Bladder microvascular endothelial cell (primary cell): ENCODE measurements at places on chromosomes 7 and 10. TPM values are rescaled to one million over a fixed set of nuclear protein-coding genes. Genes with fewer than 3 reads are reported as not detected.

The EEPD1 gene
- total RNA-seq, result 0.76 and 1.6 TPM in 2 replicates

The CACNB2 gene
- not detected in 2 replicates for total RNA-seq

The RTKN2 gene
- total RNA-seq, result 0.16 and 0.25 TPM in 2 replicates

The TUBAL3 gene
- total RNA-seq, result under 0.01 and 0.25 TPM in 2 replicates

The PAPSS2 gene
- 37.2 and 104 TPM in 2 replicates for total RNA-seq

The FAM25C gene
- total RNA-seq, result not detected in 2 replicates

The NPTX2 gene
- total RNA-seq, result 0.69 and 0.97 TPM in 2 replicates

The PAX2 gene
- not detected in 2 replicates for total RNA-seq

The WIPF3 gene
- total RNA-seq, result 0.25 TPM in 1 of 2 replicates, not detected in the other

The CCL26 gene
- total RNA-seq, result not detected in 2 replicates

The CABCOCO1 gene
- under 0.01 and 0.06 TPM in 2 replicates for total RNA-seq

The CYREN gene
- total RNA-seq, result 19.9 and 20.6 TPM in 2 replicates

The IGF2BP3 gene
- total RNA-seq, result 13.1 and 15.0 TPM in 2 replicates

The MOSPD3 gene
- 5.3 and 7.6 TPM in 2 replicates for total RNA-seq

The UCN3 gene
- total RNA-seq, result not detected in 2 replicates

The SLC16A9 gene
- total RNA-seq, result 0.13 and 0.16 TPM in 2 replicates

The CDHR1 gene
- total RNA-seq, result under 0.01 and 0.13 TPM in 2 replicates

The PTPRN2 gene
- 1.6 and 1.9 TPM in 2 replicates for total RNA-seq

The SEMA3A gene
- 2.4 and 42.2 TPM in 2 replicates for total RNA-seq

The LMOD2 gene
- 0.06 and 0.16 TPM in 2 replicates for total RNA-seq

The FAM237B gene
- not detected in 2 replicates for total RNA-seq

The SH2D4B gene
- 0.06 and 0.16 TPM in 2 replicates for total RNA-seq

The PLAC9 gene
- total RNA-seq, result 0.19 and 0.32 TPM in 2 replicates

The EBF3 gene
- total RNA-seq, result 9.5 and 14.4 TPM in 2 replicates

The ANKRD1 gene
- 240 and 1,685 TPM in 2 replicates for total RNA-seq

The FRA10AC1 gene
- total RNA-seq, result 1.9 and 15.2 TPM in 2 replicates

The HECTD2 gene
- 2.6 and 10.4 TPM in 2 replicates for total RNA-seq

The SYT15B gene
- total RNA-seq, result 0.06 TPM in 1 of 2 replicates, not detected in the other

The CHAT gene
- not detected in 2 replicates for total RNA-seq

The GHRHR gene
- total RNA-seq, result not detected in 2 replicates

The SORBS1 gene
- total RNA-seq, result 0.44 and 0.97 TPM in 2 replicates

The LIPJ gene
- total RNA-seq, result under 0.01 TPM in 1 of 2 replicates, not detected in the other

The TLL2 gene
- total RNA-seq, result 0.06 TPM in 1 of 2 replicates, not detected in the other

The PDIA4 gene
- 232 and 246 TPM in 2 replicates for total RNA-seq

The PDSS1 gene
- 5.3 and 8.1 TPM in 2 replicates for total RNA-seq

The LIPK gene
- total RNA-seq, result not detected in 2 replicates

The DNAH11 gene
- 0.31 and 0.65 TPM in 2 replicates for total RNA-seq

The RBP3 gene
- total RNA-seq, result not detected in 2 replicates

The UROS gene
- total RNA-seq, result 33.5 and 37.4 TPM in 2 replicates

The FGFR2 gene
- not detected in 2 replicates for total RNA-seq

The ACSL5 gene
- total RNA-seq, result 35.8 and 58.8 TPM in 2 replicates

The ADRA2A gene
- 0.06 and 0.16 TPM in 2 replicates for total RNA-seq

The MINPP1 gene
- total RNA-seq, result 6.3 and 22.2 TPM in 2 replicates

The PRF1 gene
- not detected in 2 replicates for total RNA-seq

The FAM25A gene
- not detected in 2 replicates for total RNA-seq

The IL6 gene
- total RNA-seq, result 0.38 and 2.1 TPM in 2 replicates

The ANKRD30A gene
- not detected in 2 replicates for total RNA-seq

The FKBP9 gene
- total RNA-seq, result 142 and 161 TPM in 2 replicates

The CPED1 gene
- total RNA-seq, result 2.2 and 5.0 TPM in 2 replicates

The HTR7 gene
- under 0.01 and 0.19 TPM in 2 replicates for total RNA-seq
